ENCODE measurements at places on chromosomes 5 and 9. TPM values are rescaled to one million over a fixed set of nuclear protein-coding genes. Genes with fewer than 3 reads are reported as not detected.

DNA sequence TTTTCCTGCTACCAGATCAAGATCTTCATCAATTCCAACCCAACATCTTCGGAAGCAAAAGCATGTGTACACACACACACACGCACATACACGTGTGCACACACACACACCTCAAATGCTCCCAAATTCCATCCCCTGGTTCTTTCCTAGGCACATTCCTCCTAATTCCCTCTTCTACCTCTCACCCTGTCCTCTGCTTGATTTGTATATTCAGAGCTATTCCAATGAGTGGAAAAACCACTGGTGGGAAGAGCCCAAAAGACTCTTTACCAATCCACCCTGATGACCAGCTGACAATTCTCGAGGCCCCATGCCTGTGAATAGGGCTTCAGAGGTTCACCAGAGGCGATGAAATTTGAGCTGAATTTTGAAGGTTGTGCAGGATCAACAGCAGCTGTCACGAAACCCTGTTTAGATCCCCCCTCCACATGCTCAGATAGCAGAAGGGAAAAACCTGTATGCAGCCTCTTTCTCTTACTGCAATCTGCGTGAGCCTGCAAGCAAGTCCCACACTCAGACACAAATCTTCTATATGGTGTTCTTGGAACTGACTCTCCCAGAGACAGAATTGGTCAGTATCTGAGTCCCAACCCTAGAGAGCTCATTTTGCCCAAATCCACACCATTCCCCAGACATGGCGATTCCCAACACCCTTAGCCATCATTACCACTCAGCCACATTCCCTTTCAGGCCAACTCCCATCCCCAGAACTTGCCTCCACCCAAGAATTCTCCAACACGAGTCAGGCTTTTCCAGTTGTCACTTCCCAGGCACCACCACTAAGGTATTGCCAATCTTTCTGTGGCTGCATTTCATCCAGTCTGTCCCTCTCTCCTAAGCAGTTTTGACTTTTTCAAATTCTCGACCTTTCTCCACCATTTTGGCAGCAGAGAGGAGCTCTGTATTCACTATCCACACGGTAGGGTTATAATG lies 4.3 kb upstream of the TRIO start:
- no peak overlapping the region for H3K27ac ChIP-seq
- DNase-seq: no peak
- peaks cover 12% of the 10 kb centered on the region for H3K36me3 ChIP-seq
- H3K4me1 ChIP-seq: no peaks in the 10 kb centered on the region
- no peak overlapping the region for H3K4me3 ChIP-seq

Gene SAXO1
- not detected for total RNA-seq

GRCh38 chr5:138523406-138523805 lies 19.6 kb downstream of the ETF1 start:
- H3K4me3 ChIP-seq: no peak overlapping the region
- no peak overlapping the region for H3K27ac ChIP-seq
- H3K36me3 ChIP-seq: peaks cover 51% of the 10 kb centered on the region
- DNase-seq: no peak
- H3K4me1 ChIP-seq: peaks cover 24% of the 10 kb centered on the region

- no peak for DNase-seq
- no peak overlapping the region for H3K27ac ChIP-seq
- H3K4me1 ChIP-seq: no peaks in the 10 kb centered on the region
Observed at GRCh38 chr5:10513501-10514442, 50.1 kb upstream of the ANKRD33B start.

DNA sequence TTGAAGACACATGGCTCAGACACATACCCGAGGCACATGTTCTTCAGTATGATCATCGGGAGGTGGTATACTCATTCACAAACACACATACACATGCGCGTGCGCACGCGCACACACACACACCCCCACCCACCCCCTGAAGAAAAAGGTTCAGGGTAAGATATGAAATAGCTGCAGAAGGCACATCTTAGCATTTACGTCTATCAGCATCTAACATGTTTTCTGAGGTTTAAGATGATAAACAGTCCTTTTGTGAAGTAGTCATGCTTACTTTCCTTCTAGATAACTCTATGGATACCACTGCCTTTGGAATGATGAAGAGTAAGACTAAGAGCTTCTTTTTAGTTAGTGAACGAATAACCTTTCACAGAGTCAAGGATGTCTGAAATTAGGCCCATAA lies 105.1 kb upstream of the GNA14 start:
- H3K36me3 ChIP-seq: no peaks in the 10 kb centered on the region
- no peak for DNase-seq
- H3K27me3 ChIP-seq: no peaks in the 10 kb centered on the region
- peaks cover 8% of the 10 kb centered on the region for H3K4me1 ChIP-seq
- H3K27ac ChIP-seq: no peak overlapping the region
- H3K4me3 ChIP-seq: no peak overlapping the region

Measured in Calu3 (cell line).